Effector CD4-positive, alpha-beta T cell (primary cell): ENCODE measurements at places on chromosomes 2 and 18.

- no peak for DNase-seq
Measured at GRCh38 chr2:113002677-113003076, 2.6 kb upstream of the IL36A start.

- DNase-seq = no peak
Measured at GRCh38 chr2:26922405-26923188, 47.8 kb upstream of the MAPRE3 start.

DNA sequence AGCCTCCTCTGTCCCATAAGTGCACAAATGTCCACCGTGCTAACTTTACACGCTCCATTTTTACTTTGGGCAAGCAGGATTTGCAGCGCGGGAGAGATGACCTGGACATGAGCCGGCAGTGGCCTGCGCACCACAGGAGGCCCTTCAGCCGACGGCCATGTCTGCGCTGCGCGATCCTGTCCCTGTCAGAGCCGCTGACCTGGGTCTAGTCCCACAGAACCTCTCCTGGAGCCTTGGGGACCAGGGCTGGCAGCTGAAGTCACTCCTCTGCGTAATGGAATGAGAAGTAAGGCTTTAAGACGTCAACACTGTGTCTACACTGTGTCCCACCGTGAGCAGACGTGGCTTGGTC lies 29.6 kb downstream of the ADI1 start:
- DNase-seq = no peak

GRCh38 chr2:141911485-141912066 lies 219.2 kb downstream of the LRP1B start:
- no peak for DNase-seq

DNA sequence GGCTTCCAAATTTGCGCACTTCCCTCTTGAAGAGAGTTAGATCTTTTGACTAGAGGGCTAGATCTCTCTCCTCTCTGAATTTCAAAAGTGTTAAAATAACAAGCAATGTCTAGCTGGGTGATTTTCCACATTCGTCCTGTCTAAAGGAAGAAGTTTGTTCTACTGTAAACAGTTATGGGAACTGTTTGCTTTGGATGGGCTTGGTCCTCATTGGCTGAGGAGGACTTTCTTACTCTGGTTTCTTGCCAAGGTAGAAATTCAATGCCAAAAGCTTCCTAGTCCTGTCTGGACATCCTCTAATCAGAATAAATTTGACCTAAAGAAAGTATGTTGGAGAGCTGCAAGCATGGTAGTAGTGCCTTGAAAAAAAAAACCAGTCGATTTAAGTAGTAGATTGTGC lies 47.4 kb upstream of the RAPH1 start:
- DNase-seq = no peak

DNA sequence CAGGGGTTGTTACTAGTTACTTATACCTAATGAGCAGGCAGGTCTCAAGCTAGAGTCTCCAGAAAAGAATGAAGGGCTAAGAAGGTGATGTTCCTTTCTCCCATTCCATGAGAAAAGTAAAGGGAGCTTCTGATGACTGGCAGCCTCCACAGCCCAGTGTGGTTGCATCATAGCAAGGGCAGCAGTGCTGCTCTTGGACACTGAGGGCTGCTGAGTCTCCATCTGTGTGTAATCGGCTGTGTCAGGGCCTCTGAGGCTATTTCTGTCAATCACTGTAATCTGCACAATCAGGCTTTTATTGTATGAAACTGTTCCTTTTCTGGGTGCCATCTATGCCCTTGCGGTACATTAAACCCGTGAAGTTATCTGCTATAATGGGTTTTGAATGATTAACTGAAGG lies 164.1 kb upstream of the FBXO11 start:
- DNase-seq = no peak

DNA sequence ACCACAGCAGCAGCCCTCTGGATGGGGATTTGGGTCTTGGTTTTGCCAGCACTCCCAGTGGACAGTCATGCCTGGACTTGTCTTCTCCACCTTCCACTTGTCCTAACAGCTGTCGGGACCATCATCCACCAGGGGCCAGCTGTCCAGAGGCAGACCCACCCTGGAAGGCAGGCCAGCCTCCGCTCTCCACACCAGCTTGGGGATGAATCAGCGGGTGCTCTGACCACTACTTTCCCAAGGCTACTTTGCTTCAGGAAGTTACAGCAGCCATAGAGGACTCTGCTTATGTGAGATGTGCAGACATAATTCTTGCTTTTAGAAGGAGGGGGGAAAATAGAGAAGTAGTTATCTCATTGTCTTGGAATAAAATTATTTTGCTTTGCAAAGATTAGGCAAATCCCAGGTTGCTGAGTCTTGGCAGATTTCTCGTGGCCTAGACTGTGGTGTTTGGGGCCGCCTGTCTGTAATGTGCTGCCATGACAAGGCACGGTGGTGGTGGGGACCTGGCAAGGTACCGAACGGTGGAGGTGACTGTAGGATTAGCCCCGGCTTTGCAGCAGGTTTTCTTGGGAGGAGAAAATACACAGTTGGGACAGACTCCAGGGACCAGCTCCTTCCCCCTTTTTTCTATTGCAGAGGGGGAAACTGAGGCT lies 148.7 kb downstream of the AGAP1 start:
- DNase-seq = no peak

GRCh38 chr18:23805898-23806297 lies 116.6 kb downstream of the LAMA3 start:
- DNase-seq = no peak

GRCh38 chr2:136117391-136117841 lies 533 bp downstream of the CXCR4 start:
- DNase-seq = peak; percentile 45

- DNase-seq = no peak
Measured at GRCh38 chr2:120017201-120017600, 4.3 kb downstream of the EPB41L5 start.

GRCh38 chr18:45571714-45572113 lies 43.6 kb upstream of the SLC14A2 start:
- DNase-seq = no peak

DNA sequence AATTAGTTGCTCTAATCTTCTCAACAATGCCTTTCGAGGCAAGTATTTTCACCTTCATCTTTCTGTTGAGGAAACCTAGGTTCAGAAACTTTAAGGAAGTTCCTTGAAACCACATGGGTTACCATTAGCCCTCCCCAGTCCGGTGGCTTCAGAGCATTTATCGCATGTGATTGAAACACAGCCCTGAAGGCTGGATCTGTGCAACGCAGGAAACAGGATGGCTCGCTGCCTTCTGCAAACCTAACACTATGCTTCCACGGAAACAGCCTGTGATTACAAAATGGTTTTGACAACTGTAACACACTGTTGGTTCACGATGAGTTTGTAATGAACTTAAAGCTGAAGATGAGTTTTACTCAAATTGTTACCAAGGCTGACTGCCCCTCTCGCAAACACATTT lies 68.5 kb downstream of the EPB41L3 start:
- DNase-seq = no peak

DNA sequence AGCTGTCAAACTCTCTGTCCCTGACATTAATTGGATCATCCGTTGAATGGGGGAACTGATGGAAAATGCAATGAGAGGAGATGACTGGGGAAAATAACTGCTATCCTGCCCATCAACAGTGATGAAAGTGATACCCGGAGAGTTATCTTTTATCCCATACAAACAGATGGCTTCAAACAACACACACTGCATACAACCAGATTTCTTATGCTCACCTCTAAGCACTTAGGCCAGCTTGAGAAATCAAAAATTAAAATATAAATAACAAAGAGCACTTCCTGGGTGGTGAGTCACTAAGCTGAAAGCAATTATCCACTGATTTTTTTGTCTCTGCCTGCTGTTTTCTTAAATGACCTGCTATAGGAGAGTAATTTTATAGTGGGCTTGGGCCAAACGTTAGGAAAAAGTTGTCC lies 237.6 kb upstream of the RGPD4 start:
- DNase-seq = no peak

- no peak for DNase-seq
Measured at GRCh38 chr2:166867874-166868514, 20.3 kb upstream of the XIRP2 start.
